Kidney epithelial cell (primary cell): ENCODE measurements at places on chromosomes 5 and 9.

GRCh38 chr9:36843964-36844363, 190.1 kb downstream of the PAX5 start:
- DNase-seq, result no peak

GRCh38 chr5:88673253-88674105, 209.5 kb downstream of the MEF2C start:
- DNase-seq, result no peak

GRCh38 chr5:120684749-120685415, 220.8 kb downstream of the PRR16 start:
- DNase-seq, result no peak

DNA sequence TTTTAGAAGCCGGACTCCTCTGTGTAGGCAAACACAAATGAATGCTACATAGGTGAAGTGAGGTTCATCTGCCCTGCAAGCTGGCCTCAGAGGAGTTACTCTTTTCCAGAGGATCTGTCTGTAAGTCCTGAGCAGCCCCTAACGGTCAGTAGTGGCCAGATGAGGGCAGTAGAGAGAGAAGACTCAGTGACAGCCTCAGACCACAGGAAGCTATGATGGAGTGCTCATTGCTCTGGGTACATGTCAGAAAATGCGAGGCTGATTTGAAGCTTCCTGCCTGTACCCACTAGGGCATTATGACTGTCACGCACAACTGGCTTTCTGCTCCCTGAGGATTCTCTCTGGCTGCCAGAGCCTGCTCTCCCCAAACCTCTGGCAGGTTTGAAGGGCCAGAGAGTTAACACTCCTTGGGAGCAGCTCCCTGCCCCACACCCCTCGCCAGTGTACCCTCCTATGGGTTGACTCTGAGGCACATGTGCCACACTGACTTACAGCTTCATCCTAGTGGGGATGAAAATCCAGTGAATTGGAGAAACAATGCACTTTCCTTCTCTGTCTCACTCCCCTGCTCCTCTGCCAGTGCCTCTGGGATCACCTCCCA, 141.5 kb downstream of the GABRG2 start:
- DNase-seq, result peak; percentile 12
